ENCODE measurements at places on chromosomes 12 and 14.

- H3K27me3 ChIP-seq, result no peaks in the 10 kb centered on the region
- no peak for DNase-seq
- no peak overlapping the region for H3K27ac ChIP-seq
- H3K36me3 ChIP-seq, result 0 out of 2 replicates have a peak, but pooled peaks cover 2% of the 10 kb centered on the region
- H3K4me3 ChIP-seq, result no peak overlapping the region
Observed at GRCh38 chr12:53265783-53266182, 2.3 kb upstream of the ESPL1 start.

- no peaks in the 10 kb centered on the region for H3K27me3 ChIP-seq
- DNase-seq, result no peak
- H3K4me3 ChIP-seq, result no peak overlapping the region
- H3K4me1 ChIP-seq, result peaks cover 2% of the 10 kb centered on the region
- H3K36me3 ChIP-seq, result no peaks in the 10 kb centered on the region
Observed at GRCh38 chr12:12384571-12385340, 27.9 kb downstream of the BORCS5 start.

DNA sequence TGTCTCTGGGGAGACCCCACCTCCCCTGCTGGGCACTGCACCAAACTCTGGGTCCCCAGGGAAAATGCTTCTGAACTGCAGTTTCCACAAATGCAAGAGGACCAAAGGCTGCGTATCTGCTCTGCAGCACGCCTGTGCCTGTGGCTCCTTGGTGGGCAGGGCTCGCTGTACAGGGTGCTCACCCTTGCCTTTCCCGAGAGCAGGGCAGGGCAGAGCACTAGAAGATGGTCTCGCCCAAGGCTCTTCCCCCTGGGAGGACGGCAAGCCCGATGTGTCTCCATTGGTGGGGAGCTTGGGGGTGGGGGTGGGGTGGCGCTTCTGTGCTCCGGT, 175.3 kb upstream of the RTL1 start:
- no peak for DNase-seq
- H3K4me3 ChIP-seq, result no peak overlapping the region
- H3K36me3 ChIP-seq, result no peaks in the 10 kb centered on the region
- no peak overlapping the region for H3K27ac ChIP-seq

- no peaks in the 10 kb centered on the region for H3K4me1 ChIP-seq
- H3K27me3 ChIP-seq, result no peaks in the 10 kb centered on the region
- DNase-seq, result no peak
- no peaks in the 10 kb centered on the region for H3K36me3 ChIP-seq
Observed at GRCh38 chr12:65252515-65252914, 26.0 kb upstream of the MSRB3 start.

DNA sequence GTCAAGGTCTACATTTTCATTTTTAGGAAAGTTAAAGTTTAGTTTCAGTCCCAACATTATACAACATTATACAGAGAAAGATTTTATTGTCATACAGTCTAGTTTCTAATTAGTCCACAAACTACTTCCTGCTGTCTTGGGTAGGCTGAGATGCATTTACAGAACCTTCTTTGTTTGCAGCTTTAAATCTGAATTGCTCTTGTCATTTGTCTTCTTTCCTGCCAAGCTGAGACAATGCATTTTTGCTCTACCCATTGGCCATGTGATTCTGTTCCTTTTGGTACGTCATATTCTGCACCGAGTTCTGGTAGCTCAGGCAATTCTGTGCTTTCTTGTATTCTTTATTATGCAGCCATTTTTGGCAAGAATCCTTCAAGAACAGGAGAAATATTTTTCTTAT, 228.5 kb downstream of the ATP23 start:
- no peak overlapping the region for H3K4me3 ChIP-seq
- peaks cover 3% of the 10 kb centered on the region for H3K27me3 ChIP-seq
- no peak overlapping the region for H3K27ac ChIP-seq
- peaks cover 2% of the 10 kb centered on the region for H3K4me1 ChIP-seq

GRCh38 chr12:121089031-121089812, 43.5 kb upstream of the P2RX7 start:
- H3K4me3 ChIP-seq, result no peak overlapping the region
- H3K36me3 ChIP-seq, result no peaks in the 10 kb centered on the region
- no peak for DNase-seq
- peaks cover 14% of the 10 kb centered on the region for H3K27me3 ChIP-seq
- H3K4me1 ChIP-seq, result no peaks in the 10 kb centered on the region

DNA sequence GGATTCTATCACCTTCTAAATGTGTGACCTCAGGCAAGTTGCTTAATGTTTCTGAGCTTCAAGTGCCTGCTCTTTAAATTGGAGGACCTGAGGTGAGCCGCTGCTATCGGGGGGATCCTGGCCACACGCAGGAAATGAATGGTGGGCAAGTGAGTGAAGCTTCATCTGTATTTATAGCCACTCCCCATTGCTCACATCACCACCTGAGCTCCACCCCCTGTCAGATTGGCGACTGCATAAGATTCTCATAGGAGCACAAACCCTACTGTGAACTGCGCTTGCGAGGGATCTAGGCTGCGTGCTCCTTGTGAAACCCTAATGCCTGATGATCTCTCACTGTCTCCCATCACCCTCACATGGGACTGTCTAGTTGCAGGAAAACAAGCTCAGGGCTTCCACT, 158.6 kb upstream of the CCND2 start:
- no peak overlapping the region for H3K4me3 ChIP-seq
- H3K27me3 ChIP-seq, result no peaks in the 10 kb centered on the region
- H3K27ac ChIP-seq, result no peak overlapping the region
- H3K4me1 ChIP-seq, result peaks cover 17% of the 10 kb centered on the region
- H3K36me3 ChIP-seq, result no peaks in the 10 kb centered on the region
- no peak for DNase-seq

DNA sequence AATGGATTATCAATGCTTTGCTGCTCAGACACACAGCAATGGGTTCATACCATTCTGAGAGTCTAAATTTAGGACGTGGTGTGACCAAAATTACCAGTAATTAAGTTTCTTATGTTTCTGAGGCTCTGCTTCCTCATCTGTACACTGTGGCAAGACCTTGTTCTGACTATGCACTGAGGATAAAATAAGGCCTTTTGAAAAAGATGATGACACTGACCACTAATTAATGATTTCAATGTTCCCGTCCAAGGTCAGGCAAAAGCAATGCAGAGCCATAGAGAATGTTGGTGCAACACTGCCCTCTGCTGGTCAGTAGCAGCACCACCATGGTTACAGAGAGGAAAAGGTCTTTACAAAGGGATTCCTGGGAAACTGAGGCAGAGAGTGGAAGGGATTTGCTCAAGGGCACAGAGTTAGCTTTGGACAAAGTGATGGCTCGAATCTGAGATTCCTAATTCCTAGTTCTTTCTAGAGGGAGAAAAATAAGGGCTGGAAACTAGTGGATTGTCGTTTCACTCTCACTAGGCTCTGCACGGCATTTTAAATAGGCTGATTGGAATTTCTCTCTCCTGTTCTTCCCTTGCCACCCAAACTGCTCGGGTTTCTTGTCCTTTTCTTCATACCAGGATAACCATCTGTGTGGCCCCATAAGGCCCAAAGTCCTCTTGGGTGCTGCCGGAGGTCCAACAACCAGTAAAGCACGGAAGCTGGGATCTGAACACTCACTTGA, 22.3 kb upstream of the P2RX7 start:
- H3K36me3 ChIP-seq, result no peaks in the 10 kb centered on the region
- H3K4me3 ChIP-seq, result no peak overlapping the region
- peak; percentile 61 for DNase-seq
- no peaks in the 10 kb centered on the region for H3K4me1 ChIP-seq

- H3K36me3 ChIP-seq, result no peaks in the 10 kb centered on the region
- no peaks in the 10 kb centered on the region for H3K27me3 ChIP-seq
- peak; percentile 65 for DNase-seq
- H3K4me1 ChIP-seq, result peaks cover 16% of the 10 kb centered on the region
Observed at GRCh38 chr12:12505544-12506495, 56.8 kb downstream of the DUSP16 start.

DNA sequence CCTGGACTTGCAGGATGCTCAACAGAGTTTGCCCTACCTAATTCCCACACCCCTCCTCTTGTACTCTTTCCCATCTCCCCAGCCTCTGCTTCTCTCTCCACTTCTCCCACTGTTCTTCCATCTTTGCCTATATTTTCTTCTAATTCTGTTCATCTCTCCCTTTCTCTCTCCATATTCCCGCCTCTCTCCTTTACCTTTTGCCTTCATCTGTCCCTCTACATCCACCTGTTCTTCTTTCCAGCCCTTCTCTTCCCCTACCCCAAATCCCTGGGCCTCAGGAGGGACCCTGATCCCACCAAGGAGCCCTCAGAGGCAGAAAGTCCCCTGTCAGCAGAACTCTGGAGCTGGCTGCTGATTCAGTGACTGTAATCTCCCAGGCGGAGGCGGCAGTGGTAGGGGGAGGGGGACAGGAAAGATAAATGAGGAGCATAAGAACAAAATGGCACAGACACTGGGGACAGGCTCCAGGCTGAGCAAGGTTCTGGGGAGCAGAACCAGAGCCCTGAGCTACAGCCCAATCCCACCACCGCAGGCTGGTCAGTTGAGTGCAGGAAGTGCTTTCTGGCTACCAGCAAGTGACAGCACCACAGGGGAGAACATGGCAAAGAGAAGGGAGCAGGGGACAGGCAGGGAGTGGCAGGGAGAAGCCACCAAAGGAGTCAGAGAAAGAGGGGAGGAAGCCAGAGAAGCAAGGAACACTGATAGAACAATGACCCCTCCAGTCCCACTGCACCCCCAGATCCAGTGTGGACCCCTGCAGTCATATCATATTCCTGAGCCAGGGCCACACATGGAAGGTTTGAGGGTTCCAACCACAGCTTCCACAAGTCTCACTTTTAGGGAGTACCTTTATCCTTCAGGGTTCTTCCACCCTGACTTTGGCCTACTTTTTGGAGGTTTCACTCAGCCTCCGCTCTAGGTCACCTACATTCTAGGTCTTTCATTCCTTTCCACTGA, 27.0 kb downstream of the SMUG1 start:
- no peaks in the 10 kb centered on the region for H3K36me3 ChIP-seq
- peaks cover 62% of the 10 kb centered on the region for H3K27me3 ChIP-seq
- no peak for DNase-seq
- H3K4me3 ChIP-seq, result no peak overlapping the region

GRCh38 chr12:113812411-113813228, 153.5 kb downstream of the RBM19 start:
- H3K36me3 ChIP-seq, result no peaks in the 10 kb centered on the region
- no peak overlapping the region for H3K27ac ChIP-seq
- H3K4me3 ChIP-seq, result no peak overlapping the region
- H3K4me1 ChIP-seq, result no peaks in the 10 kb centered on the region
- no peaks in the 10 kb centered on the region for H3K27me3 ChIP-seq

GRCh38 chr14:76473481-76474263, 97.7 kb downstream of the ESRRB start:
- H3K36me3 ChIP-seq, result no peaks in the 10 kb centered on the region
- no peaks in the 10 kb centered on the region for H3K27me3 ChIP-seq
- peak; percentile 6 for DNase-seq
- H3K27ac ChIP-seq, result no peak overlapping the region
- H3K4me3 ChIP-seq, result no peak overlapping the region
- H3K4me1 ChIP-seq, result no peaks in the 10 kb centered on the region

- H3K27me3 ChIP-seq, result peaks cover 4% of the 10 kb centered on the region
- H3K4me3 ChIP-seq, result no peak overlapping the region
- no peaks in the 10 kb centered on the region for H3K36me3 ChIP-seq
- no peaks in the 10 kb centered on the region for H3K4me1 ChIP-seq
- no peak overlapping the region for H3K27ac ChIP-seq
Observed at GRCh38 chr14:91369628-91370445, 47.8 kb downstream of the CCDC88C start.

DNA sequence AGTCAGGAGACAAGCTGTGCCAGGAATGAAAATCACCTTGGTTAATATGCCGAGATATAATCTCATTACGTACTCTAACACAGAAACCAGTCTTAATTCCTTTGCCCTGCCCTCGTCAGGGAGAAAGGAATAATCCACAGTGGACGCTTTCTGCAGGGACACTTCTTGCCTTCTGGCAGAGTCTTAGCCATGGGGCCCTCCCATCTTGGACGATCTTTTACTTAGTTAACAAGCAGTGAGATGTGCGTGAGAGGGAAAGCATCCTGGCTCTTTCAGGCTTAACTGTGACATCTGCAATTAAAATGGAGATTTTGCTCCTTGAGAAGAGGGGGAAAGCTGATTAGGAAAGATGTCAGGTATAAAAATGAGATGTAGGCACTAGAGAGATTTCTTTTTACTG, 246.4 kb downstream of the TMEM132C start:
- H3K4me3 ChIP-seq, result no peak overlapping the region
- H3K4me1 ChIP-seq, result no peaks in the 10 kb centered on the region
- no peak overlapping the region for H3K27ac ChIP-seq
- DNase-seq, result no peak
- no peaks in the 10 kb centered on the region for H3K36me3 ChIP-seq

DNA sequence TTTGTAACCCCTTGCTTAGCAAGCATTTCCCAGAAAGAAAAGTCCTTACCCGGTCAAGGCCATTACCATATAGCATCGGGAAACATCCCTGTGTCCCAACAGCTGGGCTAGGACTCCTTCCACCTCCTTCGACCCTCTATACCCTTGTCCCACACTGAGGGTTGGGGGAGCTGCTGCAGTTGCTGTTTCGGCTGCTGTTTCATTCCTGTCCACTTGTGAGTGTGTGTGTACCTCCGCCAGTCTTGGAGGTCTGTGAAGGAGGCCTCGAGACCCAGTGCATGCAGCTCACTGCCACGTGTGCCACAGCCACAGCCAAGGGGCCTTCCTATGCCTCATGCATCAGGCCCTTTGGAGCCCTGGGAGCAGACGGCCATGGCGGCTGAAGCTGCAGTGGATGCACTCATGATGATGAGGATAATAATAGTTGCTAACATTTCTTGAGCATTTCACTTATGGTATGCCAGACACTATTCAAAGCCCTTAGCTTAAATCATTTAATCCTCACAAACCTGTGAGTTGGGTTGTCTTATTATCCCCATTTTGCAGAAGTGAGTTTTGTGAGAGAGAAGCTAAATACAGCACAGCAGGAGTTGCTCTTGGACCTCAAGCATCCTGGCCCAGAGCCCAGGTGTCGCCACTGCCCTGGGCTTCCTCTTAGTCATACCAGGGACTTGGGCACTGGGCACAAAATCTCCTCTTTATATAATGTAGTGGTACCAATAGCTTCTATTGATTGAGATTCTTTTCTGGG, 156.5 kb downstream of the PRKCH start:
- H3K36me3 ChIP-seq, result no peaks in the 10 kb centered on the region
- no peak overlapping the region for H3K4me3 ChIP-seq

- no peak overlapping the region for H3K4me3 ChIP-seq
- no peak for DNase-seq
Observed at GRCh38 chr12:48192861-48193260, 9.4 kb downstream of the CCDC184 start.

GRCh38 chr12:104551-105081, 38.0 kb downstream of the IQSEC3 start:
- no peak overlapping the region for H3K4me3 ChIP-seq
- no peaks in the 10 kb centered on the region for H3K36me3 ChIP-seq
- H3K27ac ChIP-seq, result no peak overlapping the region
- no peak for DNase-seq

DNA sequence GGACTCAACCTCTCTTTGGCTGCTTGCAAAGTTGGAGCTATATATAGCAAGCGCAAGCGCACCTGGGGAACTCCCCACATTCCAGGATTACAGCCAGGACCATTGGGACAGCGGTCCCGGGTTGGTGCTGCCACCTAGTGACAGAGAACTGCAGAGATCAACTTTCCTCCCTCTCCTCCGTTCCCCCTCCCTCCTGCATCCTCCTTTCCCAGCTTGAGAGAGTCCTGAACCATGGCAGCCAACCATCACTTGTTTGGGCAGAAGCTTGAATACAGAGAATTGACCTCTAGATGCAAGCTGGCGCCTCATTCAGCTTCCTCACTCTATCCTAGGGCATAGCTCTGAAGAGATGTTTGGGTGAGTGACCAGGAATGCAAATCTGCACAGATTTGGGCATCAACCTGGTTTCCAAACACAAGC, 17.4 kb upstream of the FLVCR2 start:
- no peak overlapping the region for H3K4me3 ChIP-seq
- peak; percentile 67 for DNase-seq
- no peaks in the 10 kb centered on the region for H3K36me3 ChIP-seq
- H3K27ac ChIP-seq, result no peak overlapping the region

Data from IMR-90 (cell line).